ENCODE measurements at places on chromosomes 3 and 15.

GRCh38 chr15:82103468-82103867 lies 57.6 kb upstream of the MEX3B start:
- no peak for DNase-seq

- DNase-seq: no peak
Observed at GRCh38 chr15:48501208-48501607, 144.3 kb downstream of the FBN1 start.

GRCh38 chr15:56272454-56272853 lies 28.8 kb upstream of the RFX7 start:
- DNase-seq: no peak

- no peak for DNase-seq
Observed at GRCh38 chr3:169337500-169338078, 325.9 kb downstream of the MECOM start.

GRCh38 chr3:71951361-71951760 lies 166.4 kb upstream of the PROK2 start:
- no peak for DNase-seq
